T-helper 1 cell (primary cell): ENCODE measurements at places on chromosomes 11 and 22.

GRCh38 chr22:41619979-41620588 lies 759 bp downstream of the DESI1 start:
- DNase-seq = peak; percentile 33

GRCh38 chr11:120136356-120136755 lies 1.6 kb downstream of the TRIM29 start:
- DNase-seq = no peak

- no peak for DNase-seq
Observed at GRCh38 chr11:97336064-97336463, 946.3 kb downstream of the JRKL start.

- DNase-seq = no peak
Observed at GRCh38 chr11:10499874-10500601, 40.9 kb downstream of the RNF141 start.

GRCh38 chr22:49400136-49400940 lies 427.3 kb downstream of the BRD1 start:
- DNase-seq = no peak

- DNase-seq = no peak
Observed at GRCh38 chr11:81916451-81916850, 817.2 kb downstream of the FAM181B start.

DNA sequence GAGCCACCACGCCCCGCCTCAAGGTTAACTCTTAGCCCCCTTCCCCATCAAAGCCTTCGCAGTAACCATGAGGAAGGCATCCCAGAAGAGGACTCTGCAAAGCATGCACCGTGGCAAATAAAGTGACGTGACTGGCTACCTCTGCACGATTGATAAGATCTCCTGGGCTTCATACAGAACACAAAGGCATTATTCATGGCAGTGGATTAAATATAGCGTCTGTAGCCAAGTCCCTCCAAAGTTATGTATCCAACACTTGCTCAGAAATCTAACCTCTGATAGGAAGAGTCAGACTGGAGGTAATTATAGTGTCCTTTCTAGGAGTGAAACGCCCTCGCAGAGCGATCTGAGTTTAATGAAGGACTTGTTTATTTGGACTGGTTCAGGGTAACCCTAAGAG lies 22.4 kb downstream of the CPT1A start:
- no peak for DNase-seq

DNA sequence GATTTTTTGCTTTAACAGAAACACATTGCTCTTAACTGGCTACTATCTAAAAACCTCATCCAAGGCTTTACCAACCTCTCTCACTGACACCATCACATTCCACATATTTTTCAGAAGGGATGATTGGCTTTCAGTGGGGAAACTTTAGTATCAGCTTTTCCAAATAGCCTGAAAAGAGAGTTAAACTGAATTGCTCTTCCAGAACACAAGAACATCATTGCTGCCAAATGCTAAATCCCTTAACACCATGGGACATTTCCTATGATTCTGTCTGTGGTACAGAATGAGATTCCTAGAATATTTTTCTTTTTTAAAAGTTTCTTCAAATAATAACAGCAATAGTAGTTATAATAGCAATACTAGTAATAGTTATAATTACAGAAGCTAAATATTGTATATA lies 45.4 kb downstream of the SOX6 start:
- DNase-seq = no peak

DNA sequence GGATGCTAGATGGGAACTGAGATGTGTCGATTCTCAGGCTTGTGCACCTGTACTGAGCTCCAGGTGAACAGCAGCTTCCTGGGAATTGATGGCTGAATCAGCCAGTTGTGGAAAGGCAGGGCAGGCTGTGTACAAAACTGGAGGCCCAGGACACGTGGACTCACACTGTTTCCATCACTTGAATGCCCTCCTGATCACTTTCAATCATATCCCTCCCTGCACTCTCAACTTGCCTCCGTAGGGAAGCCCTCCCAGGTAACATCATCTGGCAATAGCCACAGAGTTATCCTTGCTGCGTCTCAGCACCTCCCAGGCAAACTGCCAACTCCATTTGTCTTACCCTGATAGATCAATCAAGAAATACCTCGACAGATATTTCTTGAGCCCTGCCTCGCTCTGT lies 10.1 kb downstream of the FAM83F start:
- no peak for DNase-seq

DNA sequence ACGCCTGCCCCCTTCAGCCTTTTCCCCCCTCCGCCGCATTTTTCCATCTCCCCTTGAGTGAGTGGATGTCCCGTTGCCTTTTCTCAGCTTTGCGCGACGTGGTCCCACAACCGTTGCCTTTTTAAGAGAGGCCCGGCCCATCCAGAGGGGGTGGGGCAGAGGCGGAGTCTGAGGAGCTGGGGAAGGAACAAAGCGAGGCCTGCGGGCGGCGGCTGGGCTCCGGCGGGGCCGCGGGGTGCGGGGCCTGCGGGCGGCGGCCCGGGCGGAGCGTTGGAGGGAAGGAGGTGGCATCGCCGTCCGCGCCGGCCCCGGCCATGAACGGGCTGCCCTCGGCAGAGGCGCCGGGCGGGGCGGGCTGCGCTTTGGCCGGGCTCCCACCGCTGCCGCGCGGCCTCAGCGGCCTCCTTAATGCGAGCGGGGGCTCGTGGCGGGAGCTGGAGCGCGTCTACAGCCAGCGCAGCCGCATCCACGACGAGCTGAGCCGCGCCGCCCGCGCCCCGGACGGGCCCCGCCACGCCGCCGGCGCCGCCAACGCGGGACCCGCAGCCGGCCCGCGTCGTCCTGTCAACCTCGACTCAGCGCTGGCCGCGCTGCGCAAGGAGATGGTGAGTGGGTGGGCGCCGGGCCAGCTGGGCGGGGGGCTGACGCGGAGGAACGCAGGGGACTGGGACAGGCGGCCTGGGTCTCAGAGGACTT lies at the start of gene FAM89B:
Gene FAM89B, plus strand, starts transcription at position 183 of the 696 bp plus-strand sequence. Its CDS starts 132 bp downstream, at position 315.
- peak; percentile 81 for DNase-seq

GRCh38 chr11:116422956-116423600 lies 349.7 kb downstream of the BUD13 start:
- DNase-seq = no peak
